Stimulated activated CD8-positive, alpha-beta memory T cell treated with anti-CD3 and anti-CD28 coated beads, Interleukin-12 subunit alpha, Interleukin-12 subunit beta, amount 100 ng/mL, for 1 hour (primary cell): ENCODE measurements at places on chromosomes 16 and 17.

- DNase-seq: no peak
These were observed 77.3 kb upstream of the ASIC2 start for GRCh38 chr17:33370401-33370800.

DNA sequence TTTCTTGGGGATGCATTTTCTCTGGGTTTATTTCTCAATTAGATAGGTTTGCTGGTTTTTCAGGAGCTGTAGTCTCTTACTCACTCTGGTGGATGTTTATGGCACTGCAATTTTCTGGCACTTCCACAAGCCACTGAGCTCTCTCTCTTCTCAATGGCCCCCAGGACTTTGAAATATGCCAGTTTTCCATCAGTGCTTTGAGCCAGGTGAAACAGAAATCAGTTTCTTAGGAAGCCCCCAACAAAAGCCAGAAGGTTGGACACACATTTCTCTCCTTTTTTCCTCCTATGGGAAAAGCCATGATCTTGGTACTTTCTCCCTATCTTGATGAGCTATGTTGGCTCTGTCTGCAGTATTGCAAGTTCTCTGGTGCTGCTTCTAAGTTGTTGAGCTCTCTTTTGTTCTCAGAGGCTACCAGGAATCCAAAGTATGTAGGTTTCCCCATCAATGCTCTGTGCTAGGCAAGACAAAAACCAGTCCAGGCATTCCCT, 90.7 kb upstream of the SMIM36 start:
- DNase-seq: no peak

DNA sequence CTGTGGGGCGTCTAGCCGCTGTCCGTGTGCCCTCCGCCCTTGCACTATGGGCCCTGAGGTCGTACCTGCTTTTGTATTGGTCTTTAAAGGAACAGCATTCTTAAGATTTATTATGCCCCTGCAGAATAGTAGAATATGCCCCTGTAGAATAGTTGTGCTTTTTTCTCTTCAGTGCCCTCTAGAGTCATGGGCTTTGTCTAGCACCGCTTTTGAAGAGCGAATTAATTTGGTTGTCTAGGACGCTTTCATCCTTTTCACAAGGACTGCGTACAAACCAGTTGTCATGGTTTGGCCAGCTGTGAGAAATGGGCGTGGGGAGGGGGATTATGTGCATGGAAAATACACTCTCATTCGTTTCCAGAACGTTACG, 621 bp downstream of the CEP95 start:
- DNase-seq: no peak

- no peak for DNase-seq
These were observed 4.4 kb downstream of the LDHD start for GRCh38 chr16:75111961-75112733.

GRCh38 chr17:82534401-82534812, 14.9 kb downstream of the FOXK2 start:
- DNase-seq: no peak

DNA sequence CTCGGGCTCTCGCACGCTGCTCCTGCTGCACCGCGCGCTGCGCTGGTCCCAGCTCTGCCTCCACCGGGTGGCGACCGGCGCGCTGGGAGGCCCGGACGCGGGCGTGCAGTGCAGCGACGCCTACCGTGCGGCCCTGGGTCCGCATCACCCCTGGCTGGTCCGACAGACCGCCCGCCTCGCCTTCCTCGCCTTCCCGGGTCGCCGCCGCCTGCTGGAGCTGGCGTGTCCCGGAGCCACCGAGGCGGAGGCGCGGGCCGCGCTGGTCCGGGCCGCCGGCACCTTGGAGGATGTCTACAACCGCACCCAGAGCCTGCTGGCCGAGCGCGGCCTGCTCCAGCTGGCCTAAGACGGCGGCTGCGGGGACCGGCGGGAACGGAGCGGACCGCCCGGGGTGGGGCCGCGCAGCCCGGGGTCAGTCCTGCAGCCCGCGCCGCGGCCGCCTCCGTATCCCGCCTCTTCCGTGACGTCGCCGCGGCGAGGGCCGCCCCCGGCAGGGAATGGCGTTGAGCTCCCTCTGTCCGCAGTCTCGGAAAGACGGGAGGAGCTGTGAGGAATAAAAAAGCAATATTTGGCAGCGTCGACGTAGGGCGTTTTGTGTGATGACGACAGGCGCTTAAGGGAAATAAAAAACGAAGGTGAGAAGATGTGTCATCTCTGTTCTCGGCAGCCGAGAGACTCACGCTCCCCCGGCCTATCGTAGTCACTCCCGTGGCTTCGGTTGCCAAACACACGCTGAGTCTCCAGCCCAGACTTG, 1.4 kb downstream of the GLTPD2 start:
- peak; percentile 59 for DNase-seq

DNA sequence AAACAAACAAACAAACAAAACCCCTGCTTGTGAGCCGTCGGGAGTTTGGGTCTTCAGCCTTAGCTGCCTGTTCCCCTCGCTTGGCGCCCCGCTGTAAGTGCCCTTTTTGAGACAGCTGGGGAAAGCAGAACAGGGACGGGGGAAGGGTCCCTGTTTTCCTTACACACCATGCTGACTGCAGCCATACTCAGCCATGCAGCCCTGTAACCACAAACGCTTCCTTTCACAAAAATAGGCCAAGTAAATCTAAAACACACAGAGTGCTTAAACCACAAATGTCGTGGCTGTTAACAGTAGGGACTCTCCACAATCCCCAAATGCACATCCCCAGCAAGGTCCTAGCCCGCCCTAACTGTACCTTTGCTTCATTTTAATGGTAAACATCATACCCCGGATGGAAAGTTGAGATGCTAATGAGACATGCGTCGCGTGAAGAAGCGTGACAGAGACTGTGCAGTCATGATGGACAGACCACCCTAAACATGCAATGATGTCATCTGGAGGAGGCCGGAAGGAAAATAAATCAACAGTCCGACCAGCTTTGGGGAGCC, 129.9 kb downstream of the MGAT5B start:
- DNase-seq: peak; percentile 19

GRCh38 chr17:35766903-35767510, 6.3 kb downstream of the C17orf50 start:
- DNase-seq: no peak

- DNase-seq: no peak
These were observed 624.3 kb upstream of the SOX9 start for GRCh38 chr17:71496552-71496951.

GRCh38 chr17:41613277-41614082, 913 bp upstream of the KRT16 start:
- no peak for DNase-seq

- no peak for DNase-seq
These were observed 46.5 kb downstream of the MAPT start for GRCh38 chr17:45940826-45941225.

DNA sequence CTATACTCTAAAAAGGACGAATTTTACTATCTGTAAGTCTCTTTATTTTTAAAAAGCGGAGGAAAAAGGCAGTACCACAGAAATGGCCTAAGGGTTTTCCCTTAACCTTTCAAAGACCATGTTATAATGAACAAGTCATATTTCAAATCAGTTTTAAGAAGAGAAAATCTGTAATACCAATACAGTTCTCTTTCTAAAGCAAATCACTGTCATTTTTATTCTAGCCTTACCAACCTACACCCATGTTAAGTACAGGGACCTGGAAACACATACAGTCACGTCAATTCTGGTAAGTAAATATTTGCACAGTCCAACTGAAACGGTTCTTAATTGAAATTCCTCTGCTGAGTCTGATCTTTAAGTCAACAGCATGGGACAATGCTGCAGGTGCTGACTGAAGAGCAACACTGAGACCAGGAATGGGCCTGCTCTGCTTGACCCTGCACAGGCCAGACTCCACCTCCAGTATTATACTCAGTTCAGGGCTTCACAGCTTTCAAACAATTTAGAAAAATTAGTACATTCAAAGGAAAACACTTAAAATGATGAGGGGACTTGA, 20.2 kb downstream of the MBTPS1 start:
- DNase-seq: no peak

GRCh38 chr17:60371818-60372510, 20.0 kb downstream of the USP32 start:
- no peak for DNase-seq

GRCh38 chr16:89094252-89094879, 714 bp downstream of the ACSF3 start:
- no peak for DNase-seq

GRCh38 chr17:69402052-69402451, 12.4 kb upstream of the MAP2K6 start:
- DNase-seq: no peak

DNA sequence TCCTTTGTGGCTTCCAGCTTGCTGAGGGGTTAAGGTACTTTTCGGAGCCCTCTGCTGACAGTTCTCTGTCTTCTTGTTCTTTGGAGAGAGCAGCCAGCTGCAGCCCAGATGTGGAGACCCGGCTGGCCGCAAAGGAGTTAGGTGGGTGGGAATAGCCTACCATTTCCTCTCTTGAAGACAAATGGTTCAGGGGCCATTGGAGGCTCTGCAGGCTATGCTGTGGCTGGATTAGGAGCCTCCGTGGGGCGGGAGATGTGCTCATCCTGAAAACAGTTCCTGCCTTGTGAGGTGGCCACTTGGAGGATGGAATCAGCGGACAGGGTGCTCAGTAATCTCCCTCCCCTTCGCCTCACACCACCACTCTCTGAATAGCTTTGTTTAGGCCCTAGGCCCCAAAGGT, 30.3 kb downstream of the MEOX1 start:
- DNase-seq: no peak

DNA sequence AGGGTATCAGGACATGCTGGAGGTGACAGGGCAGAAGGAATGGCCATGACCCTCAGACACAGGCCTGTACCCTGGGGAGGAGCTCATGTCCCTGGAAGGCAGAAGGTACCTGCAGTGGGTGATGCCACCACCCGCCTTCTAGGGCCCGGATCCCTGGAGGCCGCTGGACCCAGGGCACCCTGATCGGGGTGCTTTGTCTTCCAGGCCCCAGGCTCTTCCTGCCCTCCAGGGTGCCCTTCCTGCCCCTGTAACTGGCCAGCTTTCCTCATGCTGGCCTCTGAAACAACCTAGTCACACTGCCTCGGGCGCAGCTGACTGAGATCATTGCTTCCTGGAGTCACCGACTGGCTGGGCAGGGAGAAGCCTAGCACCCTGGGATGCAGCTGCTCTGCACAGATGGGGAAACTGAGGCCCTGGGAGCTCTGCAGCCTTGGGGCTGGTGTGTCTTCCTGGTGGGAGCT, 5.8 kb downstream of the ADCY7 start:
- DNase-seq: no peak
